ENCODE measurements at places on chromosomes 5 and 9. TPM values are rescaled to one million over a fixed set of nuclear protein-coding genes. Genes with fewer than 3 reads are reported as not detected.

The LCN15 gene
- not detected for total RNA-seq

The DAP gene
- total RNA-seq: 60.0 TPM

The VAV2 gene
- 32.4 TPM for total RNA-seq

The TMEM141 gene
- 69.2 TPM for total RNA-seq

The SELENOP gene
- 0.22 TPM for total RNA-seq

The PPP2R2B gene
- 0.09 TPM for total RNA-seq

The UBE2QL1 gene
- 1.9 TPM for total RNA-seq

The FOXD4 gene
- total RNA-seq: 0.34 TPM

The SMIM3 gene
- 19.1 TPM for total RNA-seq

The KIF27 gene
- 1.5 TPM for total RNA-seq

The TMEM215 gene
- total RNA-seq: not detected

The TERT gene
- total RNA-seq: 2.7 TPM

The PRLR gene
- total RNA-seq: 0.02 TPM

The SLCO6A1 gene
- not detected for total RNA-seq

The KCNN2 gene
- 0.14 TPM for total RNA-seq

The DRD1 gene
- 0.07 TPM for total RNA-seq

The PCDHB2 gene
- total RNA-seq: 3.4 TPM
